ENCODE measurements at places on chromosomes 4 and X.

- no peak for DNase-seq
Measured at GRCh38 chrX:118761939-118762707, 34.7 kb downstream of the IL13RA1 start.

- no peak for DNase-seq
Measured at GRCh38 chrX:136896121-136896914, 15.8 kb upstream of the RBMX start.

DNA sequence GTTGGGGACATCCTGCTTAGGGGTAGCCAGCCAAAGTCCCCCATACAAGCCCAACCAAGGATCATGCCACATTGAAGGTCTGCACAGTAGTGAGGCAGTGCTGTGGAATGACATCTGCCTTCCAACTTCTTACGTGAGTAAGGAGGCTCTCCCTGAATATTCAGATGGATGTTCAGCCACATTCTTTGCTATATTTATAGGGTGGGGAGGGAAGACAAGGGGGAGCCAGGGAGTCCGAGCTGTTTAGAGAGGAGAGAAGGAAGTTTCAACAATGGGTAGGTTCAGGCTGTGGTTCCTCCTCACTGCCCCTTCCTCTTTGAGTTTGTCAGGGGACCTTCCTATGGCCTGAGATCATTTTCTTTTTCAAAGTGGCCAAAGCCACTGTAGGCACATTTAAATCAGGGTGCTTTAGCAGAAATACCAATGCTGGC, 29.8 kb downstream of the MSN start:
- DNase-seq: no peak

DNA sequence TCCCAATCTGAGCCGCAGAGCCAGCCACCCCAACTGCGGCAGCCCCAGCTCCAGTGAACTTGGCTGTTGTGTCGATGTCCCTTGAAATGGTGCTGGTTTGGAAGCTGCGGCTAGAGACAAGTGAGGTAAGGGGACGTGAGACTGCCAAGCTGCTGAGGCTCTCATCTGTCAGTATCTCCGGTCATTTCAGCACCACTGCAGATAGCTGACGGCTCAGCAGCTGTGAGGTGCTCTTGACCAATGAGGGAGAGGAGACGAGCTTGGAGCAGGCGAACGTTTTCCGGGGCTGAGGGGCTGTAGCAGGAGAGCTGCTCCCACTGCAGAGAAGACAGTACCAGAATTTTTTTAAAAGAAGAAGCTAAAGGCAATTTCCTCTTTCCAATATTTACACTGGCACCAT, 175.5 kb upstream of the CASK start:
- DNase-seq: no peak

DNA sequence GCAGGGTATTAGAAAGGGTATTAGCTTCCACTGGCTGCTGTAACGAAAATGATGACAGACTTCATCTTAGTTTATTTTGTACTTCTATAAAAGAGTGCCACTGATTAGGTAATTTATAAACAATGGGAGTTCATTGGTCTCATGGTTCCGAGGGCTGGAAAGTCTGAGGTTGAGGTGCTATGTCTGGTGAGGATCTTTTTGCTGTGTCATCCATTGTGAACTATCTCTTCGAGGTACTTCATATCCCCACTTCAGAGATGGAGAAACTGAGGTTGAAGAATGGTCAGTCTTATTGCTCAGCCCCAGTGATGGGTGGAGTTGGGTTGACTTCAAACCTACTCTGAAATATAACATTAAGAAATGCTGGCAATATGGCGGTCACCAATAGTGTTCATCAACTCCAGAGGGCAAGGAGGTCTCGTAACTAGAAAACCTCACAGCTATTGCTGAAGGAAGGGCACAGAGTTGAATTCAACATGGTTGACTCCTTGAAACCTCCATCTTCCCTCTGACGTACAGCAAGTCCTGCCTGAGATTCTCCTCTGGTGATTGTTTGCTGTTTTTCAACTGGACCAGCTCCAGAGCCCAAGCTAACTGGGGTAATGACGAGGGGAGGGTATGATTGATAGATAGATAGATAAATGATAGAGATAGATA, 53.6 kb upstream of the SHOX start:
- no peak for DNase-seq

DNA sequence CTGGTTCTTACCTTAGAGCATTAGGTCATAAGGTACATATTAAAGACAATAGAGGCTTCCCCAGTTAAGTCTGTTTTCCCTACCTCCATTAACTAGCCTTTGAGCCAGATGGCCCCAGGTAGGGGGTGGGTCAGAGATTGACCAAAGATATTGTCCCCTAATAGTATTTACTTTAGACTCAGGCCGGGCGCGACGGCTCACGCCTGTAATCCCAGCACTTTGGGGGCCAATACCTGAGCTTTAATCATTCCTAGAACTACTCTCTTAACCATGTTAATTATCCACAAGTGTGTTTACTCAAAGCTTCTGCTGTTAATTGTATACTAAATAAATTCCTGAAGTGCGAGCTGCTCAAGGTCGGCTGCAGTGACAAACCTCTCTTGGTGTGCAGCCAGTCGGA, 28.0 kb upstream of the AMBN start:
- DNase-seq: no peak
